ENCODE measurements at places on chromosomes 4 and X. TPM values are rescaled to one million over a fixed set of nuclear protein-coding genes. Genes with fewer than 3 reads are reported as not detected.

DNA sequence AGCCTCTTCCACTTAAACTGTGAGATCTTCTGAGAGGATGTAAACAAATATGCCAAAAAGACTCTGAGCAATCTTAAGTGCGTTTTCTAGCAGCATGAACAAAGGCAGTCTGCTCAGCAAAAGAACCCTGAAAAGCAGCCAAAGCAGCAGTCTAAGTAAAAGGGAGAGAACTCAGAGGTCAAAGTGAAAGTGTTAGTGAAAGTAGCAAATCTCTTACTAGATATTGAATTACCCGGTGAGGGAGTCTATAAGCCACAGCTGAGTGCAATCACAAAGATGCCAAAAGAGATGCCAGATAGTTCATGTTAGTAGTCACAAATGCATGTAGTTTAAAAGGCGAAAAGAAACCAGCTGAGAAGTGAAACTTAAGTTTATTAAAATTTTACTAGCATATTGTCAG lies 7.9 kb upstream of the GNRHR start:
- H3K4me3 ChIP-seq, result no peak overlapping the region
- H3K27me3 ChIP-seq, result peaks cover 4% of the 10 kb centered on the region
- peaks cover 4% of the 10 kb centered on the region for H3K4me1 ChIP-seq
- H3K36me3 ChIP-seq, result no peaks in the 10 kb centered on the region

The YY2 gene
- 1.7 TPM for total RNA-seq

DNA sequence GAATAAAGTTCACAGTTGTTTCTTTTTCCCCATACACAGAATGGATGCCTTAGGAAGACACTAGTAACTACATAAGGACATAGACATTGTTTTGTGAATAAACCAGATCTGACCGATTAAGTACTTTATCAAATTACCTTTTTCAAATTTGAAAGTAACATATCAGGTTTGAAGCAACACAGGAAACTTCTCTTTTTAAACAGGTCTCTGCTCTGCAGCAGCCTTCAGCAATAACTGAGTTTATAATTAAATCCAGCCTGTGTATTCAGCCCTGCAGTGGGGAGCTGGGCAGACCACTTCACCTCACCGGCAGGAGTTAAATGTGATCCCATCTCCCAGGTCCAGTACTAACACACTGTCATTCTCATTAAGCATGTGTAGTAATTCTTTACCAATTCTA lies 68.3 kb upstream of the ATOH1 start:
- no peak for DNase-seq
- no peak overlapping the region for H3K4me3 ChIP-seq
- no peaks in the 10 kb centered on the region for H3K27me3 ChIP-seq
- no peaks in the 10 kb centered on the region for H3K4me1 ChIP-seq

DNA sequence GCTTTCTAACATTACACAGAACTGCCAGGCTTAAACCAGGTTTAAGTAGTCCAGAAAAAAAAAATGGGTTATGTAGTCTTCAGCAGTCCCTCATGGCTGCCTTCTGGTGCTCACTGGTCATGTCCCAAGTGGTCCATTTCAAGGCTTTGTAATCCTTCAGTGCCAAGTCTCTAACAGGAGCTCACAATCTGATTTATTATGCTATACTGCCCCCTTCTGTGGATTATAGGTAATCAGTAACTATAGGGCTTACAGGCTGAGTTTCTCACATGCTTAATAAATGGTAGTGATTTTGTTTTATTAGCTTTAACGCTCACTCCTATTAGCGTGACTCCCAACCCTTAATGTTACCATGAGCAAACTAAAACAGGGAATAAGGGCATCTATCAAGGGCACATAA lies 92.5 kb upstream of the EDA2R start:
- no peaks in the 10 kb centered on the region for H3K36me3 ChIP-seq
- H3K4me1 ChIP-seq, result peaks cover 6% of the 10 kb centered on the region
- H3K4me3 ChIP-seq, result no peak overlapping the region
- no peak for DNase-seq

DNA sequence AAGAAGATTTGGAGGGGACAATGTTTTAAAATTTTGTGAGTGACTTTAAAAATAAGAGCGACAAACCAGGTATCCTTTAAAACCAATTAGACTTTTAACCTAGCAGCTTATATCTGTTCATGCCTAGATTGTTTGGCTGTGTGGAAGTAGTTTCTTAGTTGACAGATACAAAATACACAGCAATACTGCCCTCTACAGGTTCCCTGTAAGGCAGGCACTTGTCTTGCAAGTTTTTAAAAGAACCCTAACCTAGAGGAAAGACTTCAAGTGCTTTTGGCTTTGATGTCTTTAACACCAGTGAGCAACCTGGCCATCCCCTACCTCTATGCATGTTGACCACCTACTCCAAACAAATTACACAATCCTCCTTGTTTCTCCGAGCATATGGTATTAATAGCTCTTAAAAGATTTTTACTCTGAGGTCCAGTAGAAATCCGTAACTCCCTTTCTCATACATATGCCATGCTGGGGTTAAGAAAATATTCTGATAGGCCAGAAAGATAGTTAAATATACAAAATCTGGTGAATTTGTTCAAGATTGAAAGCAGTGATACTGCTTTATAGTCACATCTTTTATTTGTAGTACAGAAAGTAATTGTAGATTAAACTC lies 273.0 kb downstream of the ARHGAP24 start:
- no peak overlapping the region for H3K27ac ChIP-seq
- DNase-seq, result no peak
- H3K4me1 ChIP-seq, result no peaks in the 10 kb centered on the region

- no peak overlapping the region for H3K27ac ChIP-seq
- no peak for DNase-seq
- no peaks in the 10 kb centered on the region for H3K27me3 ChIP-seq
- H3K36me3 ChIP-seq, result peaks cover 11% of the 10 kb centered on the region
Measured at GRCh38 chrX:10070714-10071436, 85.9 kb upstream of the CLCN4 start.

The GABRE gene
- not detected for total RNA-seq

DNA sequence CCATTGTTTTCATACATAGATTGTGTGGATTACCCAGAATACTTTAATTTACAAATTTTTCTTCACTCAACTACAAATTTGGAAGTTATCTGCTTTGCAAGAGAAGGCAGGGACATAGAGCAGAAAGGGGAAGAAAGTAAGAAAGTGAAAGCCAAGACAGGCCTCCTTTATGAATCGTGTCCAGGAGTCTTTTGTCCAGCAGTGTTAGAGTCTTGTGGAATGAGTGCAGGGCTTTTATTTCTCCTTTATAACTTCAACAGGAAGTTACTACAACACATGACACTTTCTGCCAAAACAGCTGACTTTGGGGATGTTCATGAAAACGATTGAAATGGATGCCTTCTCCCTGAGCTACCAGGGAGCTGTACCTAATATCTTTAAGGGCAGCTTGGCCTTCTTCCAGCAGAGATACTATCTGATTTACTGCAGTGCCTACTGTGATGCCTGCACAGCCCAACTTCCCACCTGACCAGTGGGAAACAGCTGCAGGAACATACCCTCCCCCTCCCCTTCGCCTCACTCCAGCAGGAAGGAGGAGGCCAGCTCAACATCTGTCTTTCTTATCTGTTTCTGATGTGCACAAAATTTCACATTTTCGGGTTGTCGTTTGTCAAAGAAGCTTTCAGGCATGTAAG lies 557.7 kb upstream of the SLIT2 start:
- DNase-seq, result no peak
- no peaks in the 10 kb centered on the region for H3K4me1 ChIP-seq
- H3K27me3 ChIP-seq, result no peaks in the 10 kb centered on the region
- no peak overlapping the region for H3K4me3 ChIP-seq

GRCh38 chrX:112889400-112889799 lies 48.8 kb upstream of the AMOT start:
- peaks cover 1% of the 10 kb centered on the region for H3K27me3 ChIP-seq
- H3K4me3 ChIP-seq, result no peak overlapping the region
- H3K4me1 ChIP-seq, result peaks cover 3% of the 10 kb centered on the region
- DNase-seq, result no peak

- peak; percentile 88 for DNase-seq
- no peaks in the 10 kb centered on the region for H3K36me3 ChIP-seq
- peak overlapping the region; percentile 59 for H3K4me3 ChIP-seq
- peaks cover 34% of the 10 kb centered on the region for H3K4me1 ChIP-seq
Measured at GRCh38 chr4:3302173-3302785, 9.5 kb downstream of the RGS12 start.

GRCh38 chr4:108303488-108304177 lies 134.9 kb upstream of the LEF1 start:
- H3K36me3 ChIP-seq, result no peaks in the 10 kb centered on the region
- no peak overlapping the region for H3K4me3 ChIP-seq
- H3K27ac ChIP-seq, result no peak overlapping the region

GRCh38 chr4:146146918-146147317 lies 28.6 kb upstream of the LSM6 start:
- H3K36me3 ChIP-seq, result no peaks in the 10 kb centered on the region
- H3K27ac ChIP-seq, result no peak overlapping the region
- no peak overlapping the region for H3K4me3 ChIP-seq
- no peaks in the 10 kb centered on the region for H3K27me3 ChIP-seq
- no peak for DNase-seq
- no peaks in the 10 kb centered on the region for H3K4me1 ChIP-seq

DNA sequence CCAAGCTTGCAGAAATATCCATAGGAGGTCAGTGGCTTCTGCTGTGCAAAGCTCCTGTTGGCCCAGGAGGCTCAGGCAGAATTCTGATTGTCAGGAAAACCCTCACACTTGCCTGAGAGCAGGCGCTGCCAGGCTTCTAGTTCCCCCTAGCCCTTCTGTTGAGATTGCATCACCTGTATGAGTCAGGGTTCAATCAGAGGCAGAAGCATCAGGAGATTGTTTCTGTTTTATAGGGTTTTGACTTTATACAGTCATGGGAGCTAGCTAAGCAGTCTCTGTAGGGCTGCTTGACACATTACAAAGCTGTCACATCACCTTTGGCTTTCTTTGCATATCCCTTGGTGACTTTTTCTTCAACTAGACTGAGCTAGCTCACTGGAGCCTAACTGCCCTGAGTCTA lies 27.8 kb downstream of the DIPK2B start:
- no peaks in the 10 kb centered on the region for H3K27me3 ChIP-seq
- H3K4me1 ChIP-seq, result no peaks in the 10 kb centered on the region
- no peak overlapping the region for H3K27ac ChIP-seq
- DNase-seq, result no peak
- no peaks in the 10 kb centered on the region for H3K36me3 ChIP-seq

The NRK gene
- total RNA-seq, result not detected

The ZCCHC12 gene
- not detected for total RNA-seq

DNA sequence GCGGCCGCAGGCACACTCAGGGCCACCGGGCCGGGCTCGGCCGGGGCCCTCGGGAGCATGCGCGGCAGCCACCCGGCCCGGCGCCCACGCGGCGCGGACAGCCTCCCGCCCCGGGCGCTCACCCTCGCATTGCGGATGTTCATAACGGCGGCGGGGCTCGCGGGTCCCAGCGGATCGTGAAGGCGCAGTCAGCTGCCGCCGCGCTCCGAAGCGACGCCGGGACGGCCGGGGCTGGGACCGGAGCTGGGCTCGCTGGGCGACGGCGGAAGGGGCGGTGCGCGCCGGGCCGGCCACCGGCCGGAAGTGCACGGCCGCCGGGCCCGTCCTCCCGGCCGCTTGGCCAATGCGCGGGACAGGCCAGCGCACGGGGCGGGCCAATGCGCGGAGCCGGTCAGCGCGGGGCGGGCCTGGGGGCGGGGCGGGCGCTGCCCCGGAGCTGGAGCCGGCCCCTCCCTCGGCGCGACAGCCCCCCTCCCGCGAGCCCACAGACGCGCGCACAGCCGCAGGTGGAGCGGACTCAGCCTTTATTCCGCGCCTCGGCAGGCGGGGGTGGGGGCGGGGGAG lies at the start of gene NAA10:
NAA10 (minus strand) TSS at position 276 of the 564 bp plus-strand sequence; CDS start at position 143, 133 bp downstream.
- peak; percentile 69 for DNase-seq
- H3K4me3 ChIP-seq, result peak within 1 kb of the TSS; percentile 84
- H3K27ac ChIP-seq, result peak within 1 kb of the TSS; percentile 77
- peaks cover 7% of the 10 kb centered on the region for H3K36me3 ChIP-seq
- H3K27me3 ChIP-seq, result no peaks in the 10 kb centered on the region

DNA sequence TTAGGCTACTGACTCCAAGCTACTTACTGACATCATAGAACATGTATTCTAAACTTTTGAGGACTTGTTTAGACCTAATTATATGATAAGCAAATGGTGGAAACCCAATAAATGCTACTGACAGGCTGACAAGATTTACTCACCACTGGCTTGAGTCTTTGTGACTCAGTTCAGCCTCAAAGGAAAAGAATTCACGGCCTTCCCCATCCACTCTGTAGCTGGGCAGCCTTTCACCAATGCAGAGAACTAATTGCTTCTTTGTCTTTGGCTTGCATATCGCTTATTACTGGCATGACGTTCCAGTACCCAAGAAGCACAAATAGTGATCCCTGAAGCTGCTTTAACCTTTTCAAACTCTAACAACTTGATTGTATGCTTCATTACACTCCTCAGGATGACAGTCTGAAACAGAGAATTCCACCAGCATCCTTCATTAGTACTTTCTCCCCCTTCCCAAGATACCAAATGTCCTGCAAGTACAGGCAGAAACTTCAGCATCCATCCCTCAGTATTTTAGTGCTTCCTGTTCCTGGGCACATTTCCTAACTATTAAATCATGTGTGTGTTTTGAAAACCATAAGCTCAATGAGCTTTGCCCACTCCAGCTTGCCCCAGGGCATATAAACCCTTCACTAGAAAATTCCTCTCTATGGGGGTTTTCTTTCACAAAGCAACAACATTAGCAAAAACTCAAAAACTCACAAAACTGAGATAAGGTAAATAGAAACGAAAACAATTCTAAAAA lies 298.1 kb upstream of the SLC7A11 start:
- no peaks in the 10 kb centered on the region for H3K4me1 ChIP-seq
- H3K4me3 ChIP-seq, result no peak overlapping the region
- no peaks in the 10 kb centered on the region for H3K27me3 ChIP-seq
- H3K36me3 ChIP-seq, result no peaks in the 10 kb centered on the region

DNA sequence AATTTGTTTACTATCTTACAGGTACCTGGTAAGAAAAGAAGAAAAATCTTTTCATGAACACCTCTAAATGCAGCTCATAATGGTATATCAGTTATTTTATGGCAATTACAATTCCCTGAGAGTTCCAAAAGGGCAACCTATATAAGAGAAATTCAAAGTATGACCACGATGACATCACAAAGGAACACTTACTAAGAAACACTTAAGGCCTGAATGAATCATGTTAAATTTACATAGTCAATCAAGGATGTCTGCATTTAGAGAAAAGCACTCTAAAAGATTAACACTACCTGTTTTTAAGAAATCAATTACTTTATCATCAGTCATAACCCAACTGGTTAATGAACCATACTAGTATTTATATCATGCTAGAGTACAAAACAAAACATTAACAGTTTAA lies 63.9 kb downstream of the LCORL start:
- H3K27ac ChIP-seq, result no peak overlapping the region
- H3K4me1 ChIP-seq, result peaks cover 9% of the 10 kb centered on the region
- H3K36me3 ChIP-seq, result peaks cover 39% of the 10 kb centered on the region
- no peak for DNase-seq
- H3K4me3 ChIP-seq, result no peak overlapping the region

DNA sequence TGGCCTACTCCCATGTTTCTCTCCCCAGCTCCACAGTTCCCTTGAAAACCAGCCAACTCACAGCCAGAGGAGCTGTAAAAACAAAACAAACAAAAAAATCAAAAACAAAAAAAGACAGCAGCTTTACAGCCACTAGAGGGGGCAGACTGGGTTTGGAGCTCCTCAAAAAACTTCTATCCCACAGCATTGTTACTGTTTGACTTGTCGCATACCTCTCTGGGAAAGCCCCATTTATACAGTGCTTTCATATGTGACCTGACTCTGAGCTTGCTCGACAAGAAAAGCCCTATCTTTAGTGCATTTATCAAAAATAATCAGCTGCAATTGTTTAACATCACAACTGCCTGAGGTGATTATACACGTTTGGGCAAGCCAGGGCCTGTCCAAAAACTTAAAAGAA lies 21.6 kb downstream of the TSPAN6 start:
- no peaks in the 10 kb centered on the region for H3K36me3 ChIP-seq
- no peak overlapping the region for H3K4me3 ChIP-seq
- DNase-seq, result no peak
- no peak overlapping the region for H3K27ac ChIP-seq
